GM12892 (cell line): ENCODE measurements at places on chromosomes 2 and 18.

DNA sequence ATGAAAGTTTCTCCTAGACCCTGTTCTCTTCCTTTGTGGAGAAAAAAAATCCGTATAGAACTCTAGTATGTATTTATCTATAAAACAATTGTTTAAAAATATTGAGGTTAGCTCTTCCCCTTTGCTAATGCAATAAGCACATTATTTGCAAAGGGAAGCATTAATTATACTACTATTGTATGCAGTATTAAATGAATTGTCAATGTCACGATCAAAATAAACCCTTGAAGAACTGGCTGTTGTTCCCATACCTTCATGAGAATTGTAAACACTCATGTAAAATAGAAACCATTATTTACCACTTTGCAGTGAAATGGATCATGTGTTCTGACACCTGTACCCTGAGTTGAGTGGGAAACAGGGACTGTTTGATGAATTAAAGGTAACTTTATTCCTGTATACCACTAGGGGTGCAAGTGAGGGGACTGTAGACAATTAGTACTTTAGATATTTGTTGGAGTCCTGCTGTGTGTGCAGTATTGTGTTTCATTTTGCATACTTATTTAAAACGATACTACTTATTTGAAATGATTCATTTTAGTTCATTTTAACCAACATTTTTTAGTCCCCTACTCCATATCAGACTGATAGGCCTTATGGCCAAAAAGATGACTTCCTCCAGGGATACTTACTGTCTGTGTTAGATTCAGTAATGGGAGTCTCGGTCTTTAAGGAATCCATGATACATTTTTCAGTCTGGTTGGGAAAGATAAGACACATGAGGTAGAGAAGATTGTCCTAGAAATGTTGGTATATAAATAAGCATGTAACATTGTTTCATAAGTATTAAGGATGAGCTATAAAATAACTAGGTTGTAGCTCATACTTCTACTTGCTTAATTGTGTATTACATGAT lies 7.9 kb downstream of the PKP4 start:
- DNase-seq: no peak

GRCh38 chr2:230019742-230020141 lies 49.0 kb downstream of the SLC16A14 start:
- DNase-seq: no peak

DNA sequence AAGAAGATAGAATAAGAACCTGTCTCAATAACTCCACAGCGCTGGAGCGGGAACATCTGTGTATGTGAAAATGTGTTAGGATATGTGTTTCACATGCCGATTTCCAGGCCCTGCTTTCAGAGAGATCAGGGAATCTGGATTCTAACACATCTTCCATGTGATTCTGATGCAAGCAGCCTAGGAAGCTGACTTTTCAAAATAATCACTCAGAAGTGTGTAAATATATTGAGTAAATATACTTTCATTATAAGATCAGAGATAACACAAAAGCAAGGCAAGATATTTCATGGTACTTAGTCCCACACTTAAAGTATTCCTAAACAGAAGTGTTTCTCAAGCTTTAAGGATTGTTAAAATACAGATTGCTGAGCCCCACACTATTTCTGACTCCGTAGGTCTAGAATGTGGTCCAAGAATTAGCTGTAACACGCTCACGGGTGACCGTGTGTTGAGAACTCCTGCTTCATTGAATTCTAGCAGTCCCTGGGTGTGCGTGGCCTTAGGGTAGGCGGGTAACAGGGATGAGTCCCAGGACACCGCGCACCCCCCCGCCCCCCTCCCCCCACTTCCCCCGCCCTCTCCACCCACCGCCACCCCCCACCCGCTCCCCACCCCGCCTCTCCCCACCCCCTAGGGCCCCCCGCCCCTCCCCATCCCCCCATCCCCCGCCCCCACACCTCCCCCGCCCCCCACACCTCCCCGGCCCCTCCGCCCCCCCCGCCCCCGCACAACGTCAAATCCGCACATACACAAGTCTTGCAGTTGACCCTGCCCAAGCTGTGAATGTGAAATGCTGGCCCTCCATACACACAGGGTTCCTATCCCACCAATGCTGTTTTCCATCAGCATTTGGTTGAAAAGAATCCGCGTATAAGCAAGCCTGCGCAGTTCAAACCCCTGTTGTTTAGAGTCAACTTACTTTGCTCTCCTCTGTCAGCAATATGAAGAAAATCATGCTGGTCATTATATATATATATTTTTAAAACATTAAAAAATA lies 94.2 kb upstream of the SLC39A10 start:
- no peak for DNase-seq

GRCh38 chr18:58792086-58792485 lies 72.6 kb upstream of the ZNF532 start:
- peak; percentile 33 for DNase-seq

GRCh38 chr18:58534535-58535301 lies 94.2 kb downstream of the ALPK2 start:
- DNase-seq: no peak

GRCh38 chr2:172811027-172811426 lies 75.4 kb downstream of the RAPGEF4 start:
- no peak for DNase-seq

DNA sequence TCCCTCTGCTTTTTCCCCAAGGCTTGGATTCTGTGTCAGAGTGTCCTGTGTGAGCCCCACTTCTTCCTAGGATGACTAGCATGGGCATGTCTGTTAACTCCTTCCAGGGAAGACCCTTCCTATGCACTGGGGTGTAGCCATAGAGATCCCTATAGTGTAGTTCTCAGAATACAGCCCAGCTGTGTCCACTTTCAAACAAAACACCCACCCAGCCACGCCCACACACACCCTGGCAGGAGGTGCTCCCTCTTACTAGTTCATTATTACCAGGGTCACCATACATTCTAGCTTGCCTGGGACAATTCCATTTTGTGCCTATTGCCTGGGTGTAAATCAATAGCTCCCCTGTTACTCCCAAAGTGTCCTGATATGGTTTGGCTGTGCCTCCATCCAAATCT lies 195.6 kb downstream of the MYCN start:
- DNase-seq: no peak

DNA sequence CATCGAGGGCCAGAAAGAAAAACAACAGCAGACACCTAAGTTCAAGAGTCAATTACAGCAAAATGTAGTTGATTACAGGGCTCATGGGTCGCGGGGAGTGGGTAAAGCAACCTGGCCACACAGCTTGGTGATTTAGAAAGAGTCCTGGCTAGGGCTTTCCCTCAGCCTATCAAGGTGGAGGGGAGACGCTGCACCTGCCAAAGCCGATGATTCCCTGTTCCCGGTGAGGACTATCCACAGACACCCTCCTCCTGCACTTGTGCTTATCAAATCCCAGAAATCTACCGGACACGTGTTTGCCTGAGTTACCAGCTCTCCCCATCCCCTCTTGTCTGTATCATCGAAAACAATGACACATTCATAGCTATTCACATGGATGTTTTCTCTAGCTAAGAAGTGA lies 7.0 kb upstream of the SOX11 start:
- no peak for DNase-seq
